ENCODE measurements at places on chromosomes 7 and 10. TPM values are rescaled to one million over a fixed set of nuclear protein-coding genes. Genes with fewer than 3 reads are reported as not detected.
A peak's percentile ranks its signal among the peaks of the same experiment; 100 is the strongest.

DNA sequence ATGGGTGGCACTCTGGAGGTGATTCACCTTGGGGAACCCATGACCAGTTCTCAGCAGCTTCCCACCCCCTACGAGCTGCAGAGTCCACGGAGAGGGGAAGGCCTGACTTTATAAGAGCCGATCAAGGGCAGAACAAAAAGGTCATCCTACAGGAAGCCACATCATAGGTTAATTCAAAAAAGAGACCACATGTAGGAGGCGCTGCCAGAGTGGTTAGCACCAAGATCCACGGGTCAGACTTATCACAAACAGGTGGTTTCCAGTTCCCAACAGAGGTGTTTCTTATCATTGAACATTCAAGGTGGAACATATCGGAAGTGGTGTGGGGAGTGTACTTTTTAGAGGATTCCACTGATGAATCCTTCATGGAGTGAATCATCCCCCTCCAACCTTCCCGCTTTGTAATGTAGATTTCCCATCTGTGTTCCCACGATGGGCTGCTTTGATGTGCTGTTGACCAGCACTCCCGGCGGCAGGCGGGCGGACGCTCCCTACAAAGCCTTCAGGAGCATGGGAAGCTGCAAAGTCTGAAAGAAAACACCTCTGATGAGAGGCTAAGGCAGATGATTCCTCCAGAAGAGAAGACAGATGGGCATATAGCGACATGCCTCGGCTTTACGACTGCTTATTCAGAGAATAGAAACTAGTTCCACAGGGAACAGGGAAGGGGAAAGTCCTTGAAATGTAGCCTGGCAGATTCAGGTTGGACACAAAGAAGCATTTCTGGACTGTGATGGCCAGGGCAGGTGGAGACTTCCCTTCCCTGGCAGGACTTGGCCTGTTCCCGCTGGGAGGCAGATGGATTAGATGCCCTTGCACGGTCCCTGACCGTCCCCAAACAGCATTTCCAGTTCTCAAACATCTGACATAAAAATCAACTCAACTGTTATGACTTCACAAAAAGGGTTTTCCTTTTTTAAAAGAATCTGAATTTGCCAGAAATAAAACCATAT is 66.5 kb downstream of the AFAP1L2 start:
- peak; percentile 53 for DNase-seq

GRCh38 chr10:115950320-115950719 is 322.7 kb downstream of the GFRA1 start:
- peak; percentile 63 for DNase-seq

DNA sequence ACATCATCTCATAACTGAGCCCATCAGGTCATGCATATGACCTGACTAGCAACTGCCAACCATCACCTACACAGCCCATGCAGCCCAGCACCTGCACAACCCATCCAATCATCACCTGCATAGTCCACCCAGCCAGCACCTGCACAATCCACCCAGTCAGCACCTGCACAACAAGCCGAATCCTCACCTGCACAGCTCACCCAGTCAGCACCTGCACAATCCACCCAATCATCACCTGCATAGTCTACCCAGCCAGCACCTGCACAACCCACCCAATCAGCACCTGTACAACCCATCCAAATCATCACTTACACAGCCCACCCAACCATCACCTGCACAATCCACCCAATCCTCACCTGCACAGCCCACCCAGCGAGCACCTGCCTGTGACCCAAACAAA is 33.4 kb upstream of the WDFY4 start:
- no peak for DNase-seq

DNA sequence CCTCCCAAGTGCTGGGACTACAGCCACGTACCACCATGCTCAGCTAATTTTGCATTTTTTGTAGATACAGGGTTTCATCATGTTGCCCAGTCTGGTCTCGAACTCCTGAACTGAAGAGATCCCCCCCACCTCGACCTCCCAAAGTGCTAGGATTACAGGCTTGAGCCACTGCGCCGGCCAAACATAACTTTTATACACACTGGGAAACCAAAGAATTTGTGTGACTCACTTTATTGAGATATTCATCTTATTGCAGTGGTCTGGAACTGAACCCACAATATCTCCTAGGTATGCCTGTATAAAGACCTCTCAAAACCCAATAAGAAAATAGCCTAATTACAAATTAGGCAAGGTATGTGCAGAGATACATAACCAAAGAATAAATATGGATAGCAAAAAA is 182.6 kb upstream of the FEZF1 start:
- peak; percentile 56 for DNase-seq

Gene DOCK4
- 31.4 TPM for total RNA-seq

All from astrocyte (in vitro differentiated cells and primary cell).